Fibroblast of pulmonary artery (primary cell): ENCODE measurements at places on chromosomes 3 and 15.

DNA sequence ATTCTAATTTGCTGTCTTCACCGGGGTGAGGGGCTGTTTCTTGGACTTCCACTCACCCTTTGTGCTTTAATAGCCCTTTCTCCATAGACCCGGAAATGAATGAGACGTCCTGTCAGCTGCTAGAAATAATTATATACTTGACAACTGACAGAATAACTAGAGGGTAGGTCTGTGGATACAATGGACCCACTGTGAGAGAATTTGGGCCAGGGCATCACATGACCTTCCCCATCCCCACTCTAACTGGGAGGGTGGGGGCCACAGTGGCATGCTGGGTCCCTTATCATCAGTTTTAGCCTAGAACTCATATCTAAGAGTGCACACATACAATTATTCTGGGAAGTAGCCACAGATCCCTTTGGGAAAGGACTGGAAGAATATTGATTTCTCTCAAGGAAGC, 25.9 kb upstream of the MINAR1 start:
- DNase-seq, result no peak

DNA sequence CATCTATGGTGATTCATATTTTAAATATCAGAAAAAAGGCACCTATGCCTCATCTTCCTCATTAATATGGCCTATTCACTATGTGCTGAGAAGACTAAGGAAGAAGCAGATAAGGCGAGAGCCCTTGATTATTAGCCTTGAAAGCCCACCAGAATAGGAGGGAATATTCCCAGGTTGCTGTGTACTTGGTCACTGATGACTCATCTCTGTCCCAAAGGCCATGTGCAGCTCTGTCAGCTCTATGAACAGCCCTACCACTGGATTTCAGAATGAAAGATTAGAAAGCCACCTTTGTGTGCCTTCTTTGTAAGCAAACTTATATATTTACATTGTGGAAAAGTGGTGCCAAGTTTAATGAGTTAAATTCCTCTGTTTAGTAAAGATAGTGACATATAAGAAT, 211.5 kb downstream of the NFKBIZ start:
- DNase-seq, result no peak

DNA sequence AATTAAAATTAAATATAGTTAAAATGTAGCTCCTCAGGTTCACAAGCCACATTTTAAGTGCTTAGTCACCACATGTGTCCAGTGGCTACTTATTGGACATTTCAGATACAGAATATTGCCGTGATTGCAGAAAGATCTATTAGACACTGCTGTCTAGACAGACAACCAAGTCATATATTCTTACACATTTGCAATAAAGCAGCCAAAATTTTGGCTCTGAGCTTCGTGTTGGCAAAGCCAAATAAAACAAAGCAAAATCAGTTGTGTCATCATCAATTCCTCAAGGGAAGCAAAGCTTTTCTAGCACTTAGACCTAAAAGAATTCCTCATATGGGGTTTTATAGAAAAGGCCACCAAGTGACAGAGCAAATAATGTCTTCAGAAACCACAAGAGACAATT, 193.1 kb upstream of the LPP start:
- peak; percentile 48 for DNase-seq

- DNase-seq, result no peak
These were observed 11.1 kb downstream of the SIAH2 start for GRCh38 chr3:150751781-150752263.

DNA sequence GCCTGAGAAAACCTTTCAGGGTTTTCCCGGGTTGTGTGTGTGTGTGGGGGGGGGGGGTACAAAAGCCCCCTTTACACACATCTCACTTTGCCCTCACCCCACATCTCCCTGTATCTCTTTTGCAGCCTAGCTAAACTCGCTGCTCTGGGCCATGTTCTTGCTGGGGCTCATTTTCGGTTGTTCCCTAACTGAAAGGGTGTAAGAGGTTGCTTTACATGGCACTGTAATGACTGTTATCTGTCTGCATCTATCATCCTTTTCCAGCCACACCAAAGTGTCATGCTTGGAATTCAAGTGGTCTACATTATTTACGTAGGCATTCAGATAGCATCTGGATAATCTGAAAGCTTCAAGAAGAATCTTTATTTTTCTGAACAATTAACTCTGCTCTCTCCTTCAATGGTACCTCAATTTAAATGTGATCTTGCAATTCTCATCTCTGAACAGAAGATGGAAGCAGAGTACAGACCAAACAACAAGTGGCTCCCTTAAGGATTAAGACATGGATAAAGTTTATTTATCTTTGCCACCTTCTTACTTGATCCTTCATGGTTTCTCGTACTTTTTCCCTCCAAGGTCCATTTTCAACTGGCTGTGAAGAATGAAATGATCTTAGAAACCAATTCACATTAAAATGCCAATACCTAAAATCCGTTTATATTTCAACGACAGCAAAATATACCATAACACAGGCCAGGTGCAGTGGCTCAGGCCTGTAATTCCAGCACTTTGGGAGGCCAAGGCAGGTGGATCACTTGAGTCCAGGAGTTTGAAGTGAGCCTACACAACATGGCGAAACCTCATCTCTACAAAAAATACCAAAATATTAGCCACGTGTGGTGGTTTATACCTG, 34.9 kb downstream of the DCLK3 start:
- DNase-seq, result peak; percentile 79

- DNase-seq, result no peak
These were observed 69.2 kb downstream of the LIPC start for GRCh38 chr15:58501006-58501405.

DNA sequence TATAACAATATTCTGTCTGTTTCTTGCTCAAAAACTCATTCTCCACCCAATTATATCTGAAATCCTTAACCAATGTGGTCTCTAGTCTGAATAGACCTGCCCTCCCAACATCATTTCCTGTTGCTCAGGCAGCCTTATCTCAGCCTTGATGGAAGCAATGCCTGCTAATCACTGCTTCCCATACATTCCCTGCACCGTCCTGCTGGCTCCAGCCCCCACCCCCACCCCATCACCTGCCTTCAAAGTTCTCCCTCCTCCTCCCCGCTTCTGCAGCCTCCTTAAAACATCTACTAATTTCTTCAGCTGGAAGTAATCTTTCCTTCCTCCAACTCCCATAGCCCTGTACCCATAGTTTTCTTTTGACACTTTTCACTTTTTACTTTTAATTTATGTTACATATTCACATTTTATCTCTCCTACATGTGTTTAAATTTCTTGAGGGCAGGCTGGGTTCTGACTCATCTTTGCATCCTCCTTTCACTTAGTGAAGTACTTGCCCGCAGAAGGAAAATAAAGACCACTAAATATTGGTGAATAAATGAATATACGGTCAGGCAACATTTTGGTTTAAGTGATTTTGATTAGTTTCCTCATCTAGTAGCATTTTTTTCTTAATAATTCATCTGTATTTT, 98.2 kb downstream of the MEIS2 start:
- DNase-seq, result no peak

GRCh38 chr3:123869165-123869564, 15.0 kb downstream of the MYLK start:
- no peak for DNase-seq

- DNase-seq, result peak; percentile 67
These were observed 35.0 kb upstream of the ABHD17C start for GRCh38 chr15:80660119-80660518.

DNA sequence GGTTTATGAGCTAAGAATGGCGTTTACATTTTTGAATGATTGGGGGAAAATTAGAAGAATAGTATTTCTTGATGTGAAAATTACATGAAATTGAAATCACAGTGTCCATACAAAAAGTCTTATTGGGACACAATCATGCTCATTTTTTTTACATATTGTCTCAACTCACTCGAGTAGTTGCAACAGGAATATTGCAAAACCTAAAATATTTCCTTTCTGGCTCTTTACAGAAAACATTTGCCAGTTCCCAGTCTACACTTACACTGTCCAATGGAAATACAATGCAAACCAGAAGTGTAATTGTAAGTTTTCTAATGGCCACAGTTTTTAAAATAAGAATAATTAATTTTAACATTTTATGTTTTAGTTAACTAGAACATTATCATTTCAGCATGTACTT, 137.8 kb downstream of the SAMMSON start:
- peak; percentile 36 for DNase-seq

DNA sequence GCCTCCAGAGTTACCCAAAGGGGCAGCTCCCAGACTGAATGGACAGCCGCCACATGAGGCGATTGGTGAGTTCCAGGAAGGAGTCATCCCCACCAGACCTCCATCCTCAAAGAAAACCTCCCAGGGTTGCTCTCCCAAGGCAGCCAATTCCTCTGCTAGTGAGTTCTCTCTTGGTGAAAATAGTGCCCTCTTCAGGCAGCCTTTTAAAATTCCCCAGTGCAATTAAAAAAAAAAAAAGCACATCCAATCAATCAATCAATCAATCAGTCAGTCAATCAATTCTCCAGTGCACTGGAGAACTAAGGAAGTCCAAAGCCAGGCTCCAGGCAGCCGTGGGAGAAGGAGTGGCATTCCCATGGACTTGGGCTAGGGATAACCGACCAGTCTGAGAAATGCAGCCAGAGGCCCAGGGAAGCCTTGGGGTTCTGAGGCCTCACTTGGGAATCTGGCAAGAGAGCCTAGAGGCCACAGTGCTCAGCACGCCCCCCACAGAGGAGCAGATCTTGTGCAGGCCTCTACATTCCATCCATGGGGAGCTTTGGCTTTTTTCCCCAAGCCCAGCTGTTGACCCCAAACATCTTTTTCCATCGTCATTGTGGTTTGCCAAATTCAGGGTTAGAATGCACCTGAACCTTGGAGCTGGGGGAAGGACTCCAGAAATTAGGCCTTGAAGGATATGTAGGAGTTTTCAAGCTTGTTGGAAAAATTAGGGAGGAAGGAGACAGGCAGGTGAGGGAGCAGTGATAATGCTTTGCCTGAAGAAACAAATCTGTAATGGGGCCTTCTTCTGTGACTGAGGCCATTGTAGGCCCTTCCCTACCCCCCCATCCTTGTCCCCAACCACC, 4.8 kb downstream of the PAQR5 start:
- DNase-seq, result peak; percentile 24

- no peak for DNase-seq
These were observed 6.5 kb upstream of the STRC start for GRCh38 chr15:43625106-43625505.

- DNase-seq, result peak; percentile 53
These were observed 72.8 kb downstream of the SLC9A9 start for GRCh38 chr3:143775459-143775858.

- DNase-seq, result no peak
These were observed 45.2 kb downstream of the FBXO22 start for GRCh38 chr15:75948761-75949296.

DNA sequence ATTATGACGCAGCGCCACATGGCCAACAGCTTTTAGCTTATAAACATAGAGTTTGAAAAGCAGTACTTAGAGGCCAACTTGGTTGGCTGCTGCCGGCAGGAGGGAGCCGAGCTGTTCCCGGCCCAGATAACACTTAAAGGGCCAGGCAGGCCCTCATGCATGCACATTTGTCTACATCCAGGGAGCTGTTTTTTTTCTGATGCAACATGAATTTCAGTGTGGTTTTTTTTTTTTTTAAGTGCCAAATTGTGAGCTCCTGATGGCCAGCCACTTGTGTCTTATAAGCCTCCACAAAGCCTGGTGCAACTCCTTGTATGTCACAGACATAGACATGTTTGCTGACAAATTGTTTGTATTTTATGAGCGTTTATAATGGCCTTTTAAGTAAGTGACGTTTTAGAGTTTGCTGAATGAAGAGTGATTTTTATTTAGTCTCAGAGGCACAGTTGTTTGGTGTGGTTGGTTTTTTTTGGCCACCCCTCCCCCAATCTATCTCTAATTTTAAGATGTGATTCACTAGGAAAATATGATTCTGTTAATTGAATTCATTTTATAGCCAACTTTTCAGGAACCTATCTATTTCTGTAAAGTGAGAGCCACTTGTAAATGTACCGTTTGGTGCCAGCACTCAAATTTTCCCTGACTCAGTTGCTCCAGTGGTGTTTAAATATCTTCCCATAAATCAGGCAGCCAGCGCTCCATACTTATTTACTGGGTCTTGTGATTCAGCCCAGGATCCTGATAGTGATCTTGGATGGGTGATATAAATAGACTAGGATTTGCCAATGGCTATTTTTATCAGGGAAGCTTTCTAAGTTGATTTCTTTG, 134.3 kb downstream of the VGLL4 start:
- peak; percentile 90 for DNase-seq

GRCh38 chr3:42961633-42962032, 17.5 kb upstream of the GASK1A start:
- DNase-seq, result peak; percentile 77

GRCh38 chr3:52801839-52802238, 7.2 kb downstream of the ITIH3 start:
- no peak for DNase-seq

DNA sequence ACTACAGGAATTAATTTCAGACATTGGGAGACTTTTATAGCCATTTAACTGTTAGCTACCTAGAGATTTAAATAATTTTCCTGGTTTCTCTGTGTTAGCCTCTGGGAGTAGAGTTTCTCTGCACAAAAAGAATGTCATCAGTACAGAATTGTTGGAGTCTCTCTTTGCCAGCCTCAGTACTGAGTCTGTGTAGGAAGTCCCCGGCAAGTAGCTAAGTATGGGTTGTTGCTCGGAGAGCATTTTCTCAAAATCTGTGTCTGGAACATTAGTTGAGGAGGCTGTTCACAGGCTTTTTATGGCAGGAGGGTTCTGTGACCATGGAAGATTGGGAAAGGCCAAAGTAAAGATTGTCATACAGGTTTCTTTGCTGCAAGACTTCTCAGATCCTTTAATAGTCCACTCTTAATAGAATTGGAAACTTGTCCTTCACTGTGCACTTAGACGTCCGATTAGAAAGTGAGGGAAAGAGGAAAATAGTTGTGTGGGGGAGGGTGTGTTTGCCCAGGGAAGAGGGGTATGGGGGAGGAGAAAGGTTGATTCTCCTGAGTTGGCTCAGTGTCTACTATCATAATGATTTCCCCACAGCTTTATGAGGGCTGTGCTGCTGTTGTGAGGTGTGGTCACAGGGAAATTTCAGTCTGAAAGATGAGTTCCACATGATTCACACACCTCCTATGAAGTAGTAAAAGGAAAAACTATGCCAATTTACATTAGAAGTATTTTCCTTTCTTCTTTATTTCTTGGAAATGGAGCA, 207.1 kb downstream of the PTPRG start:
- no peak for DNase-seq

GRCh38 chr3:40304352-40304751, 5.2 kb upstream of the EIF1B start:
- no peak for DNase-seq

DNA sequence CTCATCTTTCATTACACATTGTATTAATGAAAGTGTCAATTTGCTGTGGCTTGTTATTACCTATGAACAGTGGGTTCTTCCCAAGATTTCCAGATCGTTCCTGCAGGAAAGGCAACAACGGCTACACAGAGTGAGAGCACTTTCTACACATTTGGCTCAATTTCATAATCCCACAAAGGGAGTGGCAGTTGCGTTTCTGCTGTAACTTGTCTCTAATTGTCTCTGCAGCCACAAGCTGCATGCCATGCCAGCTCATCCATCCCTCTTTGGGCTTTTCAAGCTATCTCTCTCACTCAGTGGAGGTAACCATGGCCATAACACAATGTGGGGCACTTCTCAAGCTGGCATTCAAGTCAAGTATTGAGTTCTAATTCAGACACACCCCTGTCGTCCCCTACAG, 27.7 kb upstream of the CPNE4 start:
- DNase-seq, result no peak
